ENCODE measurements at places on chromosomes 5 and 9.

GRCh38 chr5:157288405-157289163, 22.7 kb downstream of the CYFIP2 start:
- no peak for DNase-seq

DNA sequence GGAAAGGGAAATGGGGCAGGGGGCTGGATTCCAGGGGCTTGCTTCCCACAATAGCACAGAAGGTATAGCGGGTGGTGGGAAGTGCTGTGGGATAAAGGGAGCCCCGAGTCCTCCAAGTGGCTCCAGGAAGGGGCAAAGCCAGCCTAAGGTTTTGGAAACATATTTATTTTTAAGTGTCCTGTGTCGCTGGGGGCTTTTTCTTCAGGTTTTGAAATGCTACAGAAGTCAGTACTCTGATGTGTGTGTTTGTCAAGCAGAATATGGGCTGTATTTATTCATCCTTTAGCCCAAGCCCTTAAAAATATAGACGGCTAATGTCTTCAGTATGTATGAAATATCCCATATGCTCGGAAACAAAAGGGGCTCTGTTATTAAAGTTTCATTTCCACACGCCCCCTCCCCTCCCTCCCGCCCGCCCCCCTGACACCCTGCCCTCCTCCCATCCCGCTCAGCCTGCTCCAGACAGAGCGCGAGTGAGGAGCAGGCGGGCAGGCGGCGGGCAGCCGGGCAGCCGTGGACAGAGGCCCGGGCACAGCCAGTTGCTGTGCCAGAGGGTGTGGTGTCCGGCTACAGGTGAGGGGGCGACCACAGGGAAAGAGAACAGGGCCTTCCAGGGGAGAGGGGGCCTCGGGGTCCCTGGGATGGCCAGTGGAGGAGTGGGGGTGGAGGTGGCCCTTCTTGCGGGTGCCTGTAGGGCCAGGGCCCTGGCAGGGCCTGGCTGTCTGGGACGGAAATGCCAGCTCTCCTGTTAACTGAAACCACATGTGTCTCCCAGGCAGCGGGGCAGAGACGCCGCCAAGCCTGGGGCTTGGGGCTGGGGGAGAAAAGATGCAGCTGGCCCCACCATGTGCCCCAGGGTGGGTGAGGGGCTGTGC, 39.6 kb upstream of the SYNPO start:
- DNase-seq = no peak

GRCh38 chr5:1834022-1834551, 32.9 kb downstream of the NDUFS6 start:
- DNase-seq = no peak

DNA sequence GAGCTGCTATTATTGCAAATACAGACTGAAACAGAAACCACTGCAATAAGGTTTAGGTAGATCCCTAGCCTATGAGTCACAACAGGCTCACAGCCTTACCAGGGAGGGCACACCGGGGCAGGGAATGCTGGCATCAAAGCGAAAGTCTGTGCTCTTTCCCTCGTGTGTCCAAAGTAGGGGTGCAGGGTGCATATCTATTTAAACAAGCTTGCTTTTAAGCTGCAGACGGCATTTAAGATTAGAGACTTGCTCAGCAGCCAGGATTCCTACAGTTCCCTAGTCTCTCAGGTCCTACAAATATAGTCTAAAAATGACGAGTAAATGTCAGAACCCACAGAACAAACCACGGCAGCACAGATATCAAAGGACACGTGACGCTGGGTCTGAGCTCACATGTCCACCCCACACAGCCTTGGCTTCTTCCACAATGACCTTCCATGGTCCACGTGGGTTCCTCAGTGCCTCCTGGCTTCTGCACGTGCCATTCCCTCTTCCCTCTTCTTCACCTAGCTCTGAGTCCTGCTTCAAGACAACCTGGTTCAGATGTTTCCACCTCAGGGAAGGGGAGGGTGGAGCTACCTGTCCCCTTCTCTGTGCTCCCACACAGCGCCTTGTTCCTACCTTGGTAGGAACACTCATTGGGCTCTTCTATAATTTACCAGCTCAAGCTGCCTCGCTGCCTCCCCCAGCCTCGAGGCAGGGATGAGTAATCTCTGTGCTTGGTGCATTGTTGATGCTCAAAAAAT, 193.2 kb downstream of the MAPKAP1 start:
- DNase-seq = no peak

- no peak for DNase-seq
These were observed 52.1 kb downstream of the EPB41L4A start for GRCh38 chr5:112366987-112367386.

DNA sequence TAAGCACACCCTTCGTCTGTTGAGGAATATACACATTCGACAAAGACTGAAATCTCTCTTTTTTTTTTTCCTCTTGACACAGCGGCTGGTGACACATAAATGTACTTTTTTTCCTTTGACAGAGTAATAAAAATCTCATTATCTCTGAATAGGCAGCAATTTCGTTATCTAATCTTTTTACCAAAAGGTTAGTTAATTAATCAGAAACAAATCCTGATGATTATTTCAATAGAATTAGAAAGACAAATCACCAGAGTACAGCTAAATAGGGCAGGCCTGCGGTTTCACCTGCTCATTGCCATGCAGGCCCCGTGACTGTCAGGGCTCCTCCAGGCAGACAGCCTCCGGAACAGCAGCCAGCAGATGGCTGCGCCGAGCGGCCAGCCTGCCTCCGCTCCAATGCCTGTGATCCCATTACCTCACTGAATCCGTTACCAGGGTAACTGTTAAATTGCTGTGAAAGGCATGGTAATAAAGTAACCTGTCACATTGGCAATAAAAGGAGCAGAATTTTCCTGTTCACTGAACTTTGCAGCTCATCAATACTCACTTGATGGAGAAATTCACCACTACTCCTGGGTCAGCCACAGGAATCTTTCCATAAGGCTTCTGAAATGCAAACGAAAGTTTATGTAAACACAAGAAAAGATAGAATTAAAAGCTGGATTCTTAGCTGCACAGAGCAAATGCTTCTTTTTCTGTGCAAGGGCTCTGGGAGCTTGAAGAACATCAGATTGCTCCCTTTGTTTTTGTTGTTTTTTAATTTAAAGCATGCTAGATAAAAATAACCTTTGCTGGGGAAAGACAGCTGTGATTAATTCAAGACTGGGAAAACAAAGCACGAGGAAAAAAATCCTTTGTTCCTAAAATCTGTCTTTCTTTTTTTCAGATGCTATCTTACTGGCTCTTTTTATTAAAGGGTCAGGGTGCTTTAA, 666.4 kb upstream of the ZNF608 start:
- DNase-seq = peak; percentile 89

GRCh38 chr9:13278368-13279246, 885 bp downstream of the MPDZ start:
- peak; percentile 84 for DNase-seq

DNA sequence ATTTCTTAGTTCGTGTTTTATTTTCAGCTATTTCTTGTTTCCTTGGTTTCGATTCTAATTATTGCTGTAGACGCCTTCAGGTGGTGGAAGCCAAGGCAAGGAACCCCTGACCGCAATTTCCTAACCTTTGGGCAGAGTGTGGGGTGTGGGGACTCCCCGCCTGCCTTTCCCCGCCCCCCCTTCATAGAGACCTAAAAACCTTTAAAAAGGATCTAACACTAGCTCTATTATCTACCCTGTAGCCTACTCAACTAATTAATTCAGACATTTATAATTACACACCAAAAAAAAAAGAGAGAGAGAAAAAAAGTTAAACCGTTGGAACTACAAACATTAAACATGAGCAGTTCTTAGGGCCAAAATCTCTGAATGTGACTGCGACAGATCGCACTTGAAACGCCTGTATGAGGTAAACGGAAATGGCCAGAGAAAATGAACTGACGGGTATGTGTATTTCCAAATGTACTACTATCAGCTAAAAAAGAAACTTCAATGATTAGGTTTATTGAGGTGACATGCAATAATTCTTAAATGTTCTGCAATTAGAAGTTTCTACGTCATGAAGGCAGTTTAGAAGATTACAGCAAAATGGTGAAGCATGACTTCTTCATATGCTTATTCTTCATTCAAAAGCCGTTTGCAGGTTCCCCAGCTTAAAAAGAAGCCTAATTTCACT, 19.0 kb upstream of the FER start:
- DNase-seq = no peak

DNA sequence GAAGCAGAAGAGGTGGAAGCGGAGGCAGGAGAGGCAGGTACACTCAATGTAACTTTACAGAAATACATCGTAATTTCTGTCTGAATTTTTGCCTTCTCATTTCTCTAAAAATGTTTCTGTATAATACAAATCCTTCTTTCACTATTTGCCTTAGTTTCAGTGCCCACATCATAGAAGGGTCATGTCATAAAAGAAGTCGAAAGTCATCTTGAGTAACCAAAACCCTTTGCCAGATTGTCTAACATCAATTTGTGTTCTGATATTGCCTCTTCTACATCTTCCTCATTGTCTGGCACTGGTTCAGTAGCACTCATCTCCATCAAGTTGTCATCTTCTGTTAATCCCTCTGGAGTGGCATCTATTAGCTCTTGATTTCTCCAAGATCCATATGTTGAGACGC, 6.2 kb upstream of the CYFIP2 start:
- no peak for DNase-seq

- DNase-seq = no peak
These were observed 41.6 kb upstream of the FCN1 start for GRCh38 chr9:134959126-134959970.

- no peak for DNase-seq
These were observed 17.1 kb downstream of the KCTD16 start for GRCh38 chr5:144187699-144188294.

DNA sequence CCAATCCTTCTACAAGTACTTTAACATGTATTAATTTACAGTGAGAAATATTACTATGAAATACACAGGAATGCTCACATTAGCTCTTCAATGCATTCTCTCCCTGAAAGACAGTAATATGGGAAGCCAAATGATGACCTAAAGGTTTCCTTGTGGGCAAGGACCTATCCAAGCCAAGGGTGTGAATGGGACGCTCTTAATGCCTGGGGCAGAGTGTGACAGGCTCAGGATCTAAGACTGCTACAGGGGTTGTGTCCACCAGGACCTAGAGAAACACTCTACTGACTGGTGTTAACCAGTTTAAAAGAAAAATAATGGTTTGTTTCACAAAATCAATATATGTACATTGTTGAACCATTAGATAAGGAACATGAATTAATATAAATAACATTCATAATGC, 158.7 kb downstream of the FGF1 start:
- no peak for DNase-seq

GRCh38 chr5:116521173-116521872, 53.3 kb downstream of the SEMA6A start:
- DNase-seq = no peak

DNA sequence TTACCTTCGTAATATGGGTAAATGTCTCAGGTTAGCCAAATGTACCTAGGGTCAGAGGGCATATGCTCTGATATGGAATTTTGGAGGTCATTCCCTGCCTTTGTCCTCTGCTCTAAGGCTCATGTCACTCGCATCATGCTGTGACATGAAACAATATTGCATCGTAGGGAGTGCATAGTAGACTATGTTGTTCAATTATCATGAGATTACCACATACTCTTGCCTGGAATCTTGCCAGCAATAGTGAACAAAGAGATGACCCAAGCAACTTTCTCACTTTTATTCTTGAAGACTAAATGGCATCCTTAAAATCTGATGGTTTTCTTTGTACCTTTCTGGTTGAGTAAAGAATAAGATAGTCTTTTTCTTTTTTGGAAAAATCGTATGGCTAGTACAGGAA, 27.6 kb downstream of the ZNF462 start:
- no peak for DNase-seq

- no peak for DNase-seq
These were observed 56.1 kb downstream of the MEF2C start for GRCh38 chr5:88826646-88827585.

- DNase-seq = no peak
These were observed 14.0 kb upstream of the LOX start for GRCh38 chr5:122091936-122092600.

DNA sequence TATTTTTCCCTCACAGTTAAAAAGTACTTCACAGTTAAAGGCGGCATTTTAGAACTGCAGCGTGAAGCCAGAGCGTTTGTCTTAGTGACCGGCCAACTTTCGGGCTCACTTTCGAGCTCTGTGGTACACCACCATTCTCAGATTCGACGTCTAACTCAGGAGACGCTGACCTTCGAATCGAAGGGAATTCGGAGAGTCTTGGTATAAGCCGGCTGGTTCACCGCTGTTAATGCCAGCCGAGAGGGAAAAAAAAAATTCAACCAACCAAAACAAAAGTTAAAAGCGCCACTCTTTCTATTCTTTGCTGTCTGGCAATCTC, 544 bp upstream of the SNX24 start:
- no peak for DNase-seq

GRCh38 chr5:74476819-74477453, 163.6 kb downstream of the ENC1 start:
- DNase-seq = no peak

DNA sequence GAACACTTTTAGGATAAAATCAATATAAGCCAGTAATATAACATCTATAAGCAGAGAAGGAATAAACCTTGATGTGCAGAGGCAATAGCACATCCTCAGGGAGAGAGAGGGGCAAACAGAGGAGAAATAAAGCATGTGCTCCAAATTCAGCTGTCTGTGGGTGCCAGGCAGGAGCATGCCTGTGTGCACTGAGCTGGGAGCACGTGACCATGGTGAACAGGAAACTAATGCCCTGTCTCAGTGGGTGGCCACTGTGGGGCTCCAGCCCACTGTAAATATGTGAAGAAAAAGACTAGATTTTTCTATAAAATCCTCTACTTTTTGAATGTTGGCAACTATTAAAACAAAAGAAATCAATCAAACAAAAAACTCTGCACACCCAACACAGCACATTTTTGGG, 55.3 kb downstream of the FYB1 start:
- DNase-seq = no peak

GRCh38 chr5:67094476-67095300, 101.9 kb downstream of the CD180 start:
- DNase-seq = no peak

Data from substantia nigra (tissue), 51 donors.